ENCODE measurements at places on chromosomes 13 and 19.

DNA sequence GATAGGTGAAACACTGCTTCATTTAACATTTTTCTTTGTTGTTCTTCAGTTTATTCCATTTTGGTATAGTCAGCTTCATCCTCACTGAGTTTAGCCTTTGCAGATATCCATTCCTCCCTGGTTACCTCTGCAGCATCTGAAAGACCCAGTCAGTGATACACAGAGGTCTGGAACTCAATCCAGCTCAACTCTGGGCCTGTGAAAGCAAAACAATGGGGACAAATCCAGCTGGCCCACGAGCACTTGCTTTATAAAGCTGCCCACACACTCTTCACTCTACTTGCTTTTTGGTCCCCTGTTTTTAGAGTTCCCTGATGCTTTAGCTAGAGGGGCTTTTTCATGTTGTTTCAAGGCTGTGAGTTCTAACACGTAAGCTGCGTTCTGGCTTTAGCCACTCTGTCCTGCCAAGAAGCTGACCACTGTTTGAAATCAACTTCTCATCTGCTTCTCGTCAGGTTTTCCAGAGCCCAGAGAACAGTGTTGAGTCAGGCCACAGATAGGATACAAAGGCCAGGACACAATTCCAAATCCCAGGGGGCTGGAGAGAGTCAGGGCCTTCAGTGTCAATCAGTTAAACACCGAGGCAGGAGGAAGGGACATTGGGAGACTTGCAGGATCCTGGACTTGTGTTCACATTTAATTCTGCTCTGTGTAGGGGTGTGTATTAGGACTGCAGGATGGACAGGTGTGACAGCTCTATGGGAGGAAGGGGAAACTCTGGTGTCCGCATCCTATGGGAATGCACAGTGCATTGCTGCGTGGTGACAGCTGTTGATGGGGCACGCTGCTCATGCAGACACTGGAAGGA, 83.5 kb upstream of the RNF113B start:
- DNase-seq = no peak

DNA sequence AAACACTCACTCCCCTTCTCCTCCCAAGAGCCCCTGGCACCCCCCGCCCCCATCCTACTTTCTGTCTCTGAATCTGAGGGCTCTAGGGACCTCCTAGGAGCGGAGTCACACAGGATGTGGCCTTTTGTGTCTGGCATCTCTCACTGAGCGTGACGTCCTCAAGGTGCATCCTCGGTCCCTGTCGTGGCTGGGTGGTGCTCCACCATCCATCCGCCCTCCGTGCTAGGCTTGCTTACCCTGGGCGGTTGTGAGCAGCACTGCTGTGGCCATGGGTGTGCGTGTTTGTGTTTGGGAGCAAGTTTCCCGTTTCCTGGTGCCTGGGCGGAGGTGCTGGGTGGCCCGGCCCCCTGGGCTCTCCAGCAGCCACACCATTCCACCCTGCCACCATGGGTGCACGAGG, 12.2 kb downstream of the PLEKHJ1 start:
- DNase-seq = no peak

- DNase-seq = no peak
Observed at GRCh38 chr13:101417043-101417406, 717 bp upstream of the NALCN start.

- peak; percentile 74 for DNase-seq
Observed at GRCh38 chr19:13865571-13866462, 11.1 kb upstream of the NANOS3 start.

DNA sequence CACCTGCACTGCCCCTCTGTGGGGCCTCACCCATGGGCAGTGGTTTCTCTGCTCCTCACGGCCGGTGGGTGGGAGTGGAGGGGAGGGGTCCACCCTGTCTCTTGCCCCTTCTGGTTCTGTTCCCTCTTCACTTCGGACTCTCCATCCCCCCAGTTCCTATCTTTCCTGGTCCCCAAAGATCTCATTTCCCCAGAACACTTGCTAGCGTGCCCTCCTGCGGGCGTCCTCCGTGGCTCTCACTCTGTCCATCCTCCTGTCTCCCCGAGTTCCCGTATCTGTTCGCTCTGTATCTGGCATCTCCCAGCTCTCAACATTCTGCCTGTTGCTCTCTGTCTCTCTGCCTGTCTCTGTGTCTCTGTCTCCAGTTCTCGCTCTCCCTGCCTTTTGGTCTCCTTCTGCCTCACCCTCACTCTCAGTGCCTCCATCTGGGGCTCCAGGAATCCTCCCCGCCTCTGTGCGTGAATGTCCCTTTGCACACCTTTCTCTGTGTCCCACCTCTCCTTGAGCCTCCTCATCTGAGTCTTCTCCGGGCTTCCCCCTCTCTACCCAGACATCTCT, 363 bp downstream of the SPIB start:
- no peak for DNase-seq

DNA sequence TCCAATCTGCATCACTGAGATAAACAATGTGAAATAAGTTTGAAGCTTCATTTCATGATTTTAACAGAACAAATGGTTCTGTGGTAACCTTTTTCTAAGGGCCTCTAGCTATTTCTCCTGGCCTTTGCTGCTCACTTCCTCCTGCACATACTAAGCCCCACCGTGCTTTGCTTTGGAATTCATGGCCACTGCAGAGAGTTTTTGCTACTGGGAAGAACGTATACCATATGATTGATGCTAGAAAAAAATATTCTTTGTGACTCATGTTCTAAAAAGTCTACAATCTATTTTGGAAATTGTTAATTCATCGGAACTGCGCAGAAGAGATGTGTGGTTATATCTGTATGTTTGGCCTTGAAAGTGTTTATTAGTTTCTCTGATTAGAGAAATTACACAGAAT, 747.3 kb downstream of the PCDH9 start:
- DNase-seq = no peak

GRCh38 chr13:109881961-109882558, 95.7 kb upstream of the IRS2 start:
- no peak for DNase-seq

DNA sequence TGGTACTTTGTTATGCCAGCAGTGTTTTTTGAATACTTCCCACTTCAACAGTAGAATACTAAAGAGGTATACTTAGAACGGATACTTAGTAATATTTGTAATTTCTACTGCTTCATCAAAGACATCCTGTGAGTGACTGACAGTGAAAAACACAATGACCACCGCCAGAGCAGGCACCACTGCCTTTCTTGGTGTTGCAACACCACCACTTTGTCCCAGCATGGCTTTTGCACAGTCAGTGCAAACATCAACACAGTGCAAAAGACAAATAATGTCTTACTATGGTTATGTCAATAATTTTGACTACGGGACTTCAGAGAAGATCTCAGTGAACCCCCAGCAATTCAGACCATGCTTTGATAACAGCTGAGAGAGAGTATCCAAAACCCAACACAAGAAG, 220.5 kb downstream of the RBM26 start:
- no peak for DNase-seq

GRCh38 chr19:926323-926588, 421 bp downstream of the ARID3A start:
- DNase-seq = no peak

DNA sequence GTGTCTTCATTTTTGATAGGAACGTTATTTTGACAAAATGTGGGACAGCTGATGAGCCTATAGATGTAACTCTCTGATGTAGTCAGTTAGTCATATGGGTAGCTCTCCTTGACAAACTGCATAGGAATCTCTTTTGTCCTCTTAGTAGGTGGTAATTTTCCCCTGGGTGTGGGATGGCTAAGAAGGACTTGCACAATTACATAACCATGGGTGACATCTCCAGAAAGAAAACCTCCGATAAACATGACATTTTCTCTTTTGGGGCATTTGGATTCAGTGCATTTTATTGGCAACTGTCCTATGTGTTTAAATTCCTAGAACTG, 41.8 kb downstream of the IGFL3 start:
- DNase-seq = no peak

- DNase-seq = no peak
Observed at GRCh38 chr13:77176350-77176749, 149.4 kb upstream of the FBXL3 start.

- DNase-seq = no peak
Observed at GRCh38 chr19:53626976-53627375, 4.8 kb upstream of the DPRX start.

GRCh38 chr19:47110521-47111005, 3.0 kb downstream of the ZC3H4 start:
- no peak for DNase-seq

GRCh38 chr19:28899703-28900102, 313.2 kb downstream of the UQCRFS1 start:
- DNase-seq = no peak

DNA sequence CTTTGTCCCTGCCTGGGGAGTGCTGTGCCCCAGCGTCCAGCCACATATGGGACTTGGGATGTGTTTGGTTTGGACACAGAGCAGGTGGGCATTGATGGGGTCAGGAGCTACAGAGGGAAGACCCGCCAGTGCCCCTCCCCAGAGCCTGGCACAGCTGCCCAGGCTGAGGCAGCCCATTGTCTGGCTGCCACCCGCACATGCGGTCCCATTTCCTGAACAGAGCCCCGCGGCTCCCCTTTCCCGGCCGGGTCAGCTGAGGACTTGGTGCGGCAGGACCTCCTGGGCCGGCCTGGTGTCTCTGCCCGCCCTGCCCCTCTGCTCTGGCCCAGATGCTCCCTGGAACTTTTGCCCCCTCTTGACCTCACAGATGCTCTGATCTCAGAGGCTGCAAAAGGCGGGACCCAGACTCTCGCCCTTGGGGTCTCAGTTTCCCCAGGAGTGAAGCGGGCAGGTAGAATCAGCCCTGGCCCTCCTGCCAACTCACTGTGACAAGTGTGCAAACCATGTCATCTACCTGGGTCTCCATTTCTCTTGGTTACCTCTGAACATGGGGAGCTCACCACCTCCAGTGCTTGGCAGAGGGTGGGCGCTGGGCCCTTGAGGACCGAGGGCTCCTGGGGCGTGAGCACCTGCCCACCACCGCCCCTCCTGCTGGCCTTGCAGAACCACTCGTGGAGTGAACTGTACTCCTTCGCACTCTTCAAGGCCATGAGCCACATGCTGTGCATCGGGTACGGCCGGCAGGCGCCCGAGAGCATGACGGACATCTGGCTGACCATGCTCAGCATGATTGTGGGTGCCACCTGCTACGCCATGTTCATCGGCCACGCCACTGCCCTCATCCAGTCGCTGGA, 17.8 kb downstream of the HCN2 start:
- no peak for DNase-seq

GRCh38 chr13:94561126-94561525, 34.8 kb downstream of the TGDS start:
- DNase-seq = no peak

GRCh38 chr13:43574605-43575004, 212.2 kb downstream of the ENOX1 start:
- no peak for DNase-seq

DNA sequence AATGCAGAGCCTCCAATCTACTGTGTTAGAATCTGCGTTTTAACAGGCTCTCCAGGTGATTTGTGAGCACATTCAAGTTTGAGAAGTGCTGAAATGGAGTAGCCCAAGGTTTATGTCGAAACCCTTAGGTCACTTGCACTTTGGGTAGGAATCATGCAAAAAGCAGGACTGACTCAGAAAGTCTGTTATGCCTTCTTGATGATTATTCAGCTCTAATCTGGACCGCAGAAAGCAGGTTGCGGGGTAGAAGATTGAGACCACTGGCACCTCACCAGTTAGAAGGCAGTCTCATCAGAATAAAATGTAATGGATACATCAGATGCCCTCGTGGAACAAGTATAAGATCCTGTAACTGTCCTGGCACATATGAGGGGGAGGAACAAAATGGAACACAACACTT, 326.3 kb downstream of the DCLK1 start:
- DNase-seq = no peak

DNA sequence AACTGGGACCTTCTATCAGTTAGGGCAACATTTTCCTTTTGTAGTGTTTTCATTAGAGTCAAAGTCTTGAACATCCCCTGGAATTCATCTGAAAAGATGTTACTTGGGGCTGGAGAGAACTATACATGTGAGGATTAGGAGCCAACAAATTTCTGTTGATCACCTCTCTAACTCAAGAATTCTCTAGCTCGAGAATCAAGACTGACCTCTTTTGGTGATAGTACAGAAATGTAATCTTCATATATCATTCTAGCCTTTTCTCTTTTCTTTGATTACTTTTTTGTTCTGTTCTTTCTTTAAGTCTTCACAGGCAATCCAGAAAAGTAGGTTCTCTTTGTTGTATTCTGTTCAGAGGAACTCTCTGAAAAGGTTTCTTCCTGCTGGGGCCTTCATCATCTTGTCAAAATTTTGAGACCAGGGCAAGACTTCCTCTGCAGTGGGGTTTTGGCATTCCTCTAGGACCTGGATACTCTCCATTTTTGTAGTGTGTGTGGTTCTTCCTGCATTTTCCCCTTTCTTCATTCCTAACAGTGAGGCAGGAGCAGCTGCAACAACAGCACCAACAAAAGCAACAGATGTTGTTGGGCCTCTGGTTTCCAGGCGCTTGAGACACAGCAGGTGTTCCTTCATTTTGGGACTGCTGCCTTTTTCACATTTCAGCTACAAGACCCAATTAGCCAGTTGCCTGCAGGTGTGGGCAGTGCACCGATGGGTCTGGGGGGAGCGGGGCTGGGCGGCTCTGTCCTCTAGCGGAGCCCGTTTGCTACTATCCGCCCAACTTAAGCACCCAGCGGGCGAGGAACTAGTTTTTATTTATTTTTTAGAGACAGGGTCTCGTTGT, 26.2 kb downstream of the ELF1 start:
- no peak for DNase-seq

DNA sequence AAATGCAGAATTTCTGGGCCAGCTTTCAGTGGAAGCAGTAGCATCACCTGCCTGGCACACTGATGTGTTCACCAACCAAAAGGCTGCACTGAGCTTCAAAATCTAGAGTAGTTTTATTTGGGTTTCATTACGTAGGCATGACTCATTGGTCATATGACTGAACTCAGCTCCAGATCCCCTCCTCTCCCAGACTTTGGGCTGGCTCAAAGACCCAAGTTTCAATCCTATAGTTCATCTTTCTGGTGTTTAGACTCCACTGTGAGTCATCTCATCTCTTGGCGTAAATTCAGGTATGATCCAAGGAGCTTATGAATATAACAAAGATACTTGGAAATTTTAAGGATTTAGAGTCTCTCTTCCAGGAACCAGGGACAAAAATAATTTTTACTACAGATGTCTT, 17.7 kb downstream of the ZMYM5 start:
- no peak for DNase-seq

GRCh38 chr13:99590519-99591011, 89.3 kb downstream of the TM9SF2 start:
- no peak for DNase-seq

GRCh38 chr13:106489849-106490568, 45.5 kb downstream of the EFNB2 start:
- DNase-seq = no peak

Measured in GM20000 (cell line).